Vagina (tissue), 2 donors: ENCODE measurements at places on chromosomes 2 and 18. TPM values are rescaled to one million over a fixed set of nuclear protein-coding genes. Genes with fewer than 3 reads are reported as not detected.

The CD207 gene
- 2.5 TPM for total RNA-seq

The GAL3ST2 gene
- 0.98 TPM for total RNA-seq

- DNase-seq, result no peak
- H3K4me1 ChIP-seq, result no peaks in the 10 kb centered on the region
- no peak overlapping the region for H3K4me3 ChIP-seq
- no peaks in the 10 kb centered on the region for H3K27me3 ChIP-seq
- no peak overlapping the region for H3K27ac ChIP-seq
- no peaks in the 10 kb centered on the region for H3K36me3 ChIP-seq
Measured at GRCh38 chr2:129464631-129465030, 514.8 kb upstream of the RAB6C start.

DNA sequence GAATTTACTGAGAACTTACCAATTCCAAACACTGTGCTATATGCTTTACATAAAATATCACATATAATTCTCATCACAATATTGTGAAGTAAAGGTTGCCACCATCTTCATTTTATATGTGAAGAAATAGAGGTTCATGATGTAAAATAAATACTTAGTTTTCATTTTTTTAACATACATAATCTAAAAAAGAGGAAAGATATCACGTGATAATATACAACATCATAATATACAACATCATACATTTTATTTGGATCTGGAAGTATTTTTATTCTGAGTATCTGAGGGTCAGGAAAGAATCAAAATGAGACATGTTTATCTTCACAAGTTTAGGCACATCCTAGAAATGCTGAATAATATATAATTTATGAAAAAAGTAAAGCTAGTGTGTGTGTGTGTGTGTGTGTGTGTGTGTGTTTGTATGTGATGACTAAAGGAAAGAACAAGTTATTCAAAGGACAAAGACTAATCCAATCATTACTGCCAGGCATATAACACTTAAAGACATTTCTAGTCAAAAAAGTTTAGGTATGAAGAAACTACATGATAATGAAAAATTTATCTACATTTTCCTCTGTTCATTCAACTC lies 65.5 kb upstream of the ARHGAP15 start:
- no peaks in the 10 kb centered on the region for H3K36me3 ChIP-seq
- H3K4me3 ChIP-seq, result no peak overlapping the region
- H3K27me3 ChIP-seq, result no peaks in the 10 kb centered on the region
- no peaks in the 10 kb centered on the region for H3K4me1 ChIP-seq
- no peak for DNase-seq
- H3K27ac ChIP-seq, result no peak overlapping the region

- H3K4me1 ChIP-seq, result peaks cover 68% of the 10 kb centered on the region
- H3K27me3 ChIP-seq, result no peaks in the 10 kb centered on the region
- H3K36me3 ChIP-seq, result no peaks in the 10 kb centered on the region
- no peak for DNase-seq
- peak overlapping the region; percentile 92 for H3K27ac ChIP-seq
Measured at GRCh38 chr2:54558188-54559005, 102.3 kb downstream of the SPTBN1 start.

- no peak overlapping the region for H3K4me3 ChIP-seq
- no peak for DNase-seq
- H3K4me1 ChIP-seq, result no peaks in the 10 kb centered on the region
- no peak overlapping the region for H3K27ac ChIP-seq
Measured at GRCh38 chr2:134679745-134680144, 39.1 kb downstream of the TMEM163 start.
